ENCODE measurements at places on chromosomes 6 and 20.

DNA sequence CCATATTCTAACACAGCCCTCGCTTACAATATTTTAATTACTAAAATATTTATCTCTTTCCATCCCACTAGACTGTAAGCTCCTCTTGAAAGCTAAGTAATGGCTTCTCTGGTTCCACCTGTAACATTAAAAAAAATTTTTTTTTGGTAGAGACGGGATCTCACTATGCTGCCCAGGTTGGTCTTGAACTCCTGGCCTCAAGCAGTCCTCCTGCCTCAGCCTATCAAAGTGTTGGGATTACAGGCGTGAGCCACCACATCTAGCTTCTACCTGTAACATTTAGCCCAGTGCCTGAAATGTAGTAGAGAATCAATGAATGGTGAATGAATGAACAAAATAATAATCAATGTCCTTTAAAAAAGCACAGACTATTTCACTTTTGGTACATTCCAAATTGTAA, 28.8 kb downstream of the DEK start:
- no peak for DNase-seq

- DNase-seq = no peak
Measured at GRCh38 chr6:76683985-76684384, 611.5 kb upstream of the IMPG1 start.

DNA sequence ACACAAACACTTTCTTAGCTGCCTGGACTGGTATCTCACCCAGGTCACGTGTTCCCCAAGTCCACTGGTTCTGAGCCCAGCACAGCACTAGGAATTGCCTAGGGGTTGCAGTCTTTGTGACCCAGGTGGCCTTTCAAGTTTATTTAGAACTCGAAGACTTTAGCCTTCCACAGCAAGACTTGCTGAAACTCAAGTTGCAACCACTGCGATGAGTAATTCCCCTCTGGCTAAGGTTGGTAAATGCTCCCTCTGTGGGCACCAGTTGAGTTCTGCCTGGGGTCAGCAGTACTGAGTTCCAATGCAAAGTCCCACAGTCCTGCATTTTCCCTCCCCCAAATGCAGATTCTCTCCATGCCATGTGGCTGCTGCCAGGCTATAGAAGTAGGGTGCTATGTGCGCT, 77.6 kb upstream of the MOCS1 start:
- no peak for DNase-seq

DNA sequence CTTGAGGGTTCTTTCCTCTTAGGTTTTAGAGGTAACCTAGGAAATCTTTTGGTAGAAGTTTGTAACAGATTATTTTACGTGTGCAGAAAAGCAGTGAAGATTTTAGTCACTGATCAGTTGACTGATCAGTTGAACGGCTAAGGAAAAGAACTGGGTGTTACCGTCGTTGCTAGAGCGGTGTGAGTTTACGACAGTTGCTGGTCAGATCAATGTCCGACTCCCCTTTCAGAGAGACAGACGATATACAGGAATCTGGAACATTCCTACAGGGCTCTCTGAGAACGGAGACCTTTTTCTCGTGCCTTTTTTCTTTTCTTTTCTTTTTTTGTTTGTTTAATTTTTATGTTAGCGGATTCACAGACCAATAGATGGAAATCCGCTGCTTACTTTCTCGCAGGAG, 132.1 kb upstream of the ZNF184 start:
- no peak for DNase-seq
